ENCODE measurements at places on chromosomes 1 and 21.

DNA sequence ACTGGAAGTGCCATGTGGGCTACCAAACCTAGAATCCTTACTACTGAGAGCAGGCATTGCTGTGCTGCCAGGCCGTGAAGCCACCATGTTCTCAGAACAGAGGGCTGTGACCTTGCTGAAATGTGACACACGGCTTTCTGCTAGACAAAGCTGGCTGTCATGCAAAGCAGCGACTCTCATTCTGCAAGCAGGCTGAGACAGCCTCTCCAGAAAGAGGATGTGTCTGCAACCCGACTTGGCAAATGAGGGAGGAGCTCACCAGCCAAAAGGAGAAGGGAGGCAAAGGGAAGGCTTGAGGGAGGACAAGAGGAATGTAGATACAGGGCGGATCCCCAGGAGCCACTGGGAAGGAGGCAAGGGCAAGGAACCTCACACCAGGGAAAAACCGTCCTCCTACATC is 85.7 kb upstream of the KRTAP19-8 start:
- peaks cover 94% of the 10 kb centered on the region for H3K36me3 ChIP-seq
- no peak for DNase-seq
- H3K27ac ChIP-seq = no peak overlapping the region
- H3K27me3 ChIP-seq = no peaks in the 10 kb centered on the region

DNA sequence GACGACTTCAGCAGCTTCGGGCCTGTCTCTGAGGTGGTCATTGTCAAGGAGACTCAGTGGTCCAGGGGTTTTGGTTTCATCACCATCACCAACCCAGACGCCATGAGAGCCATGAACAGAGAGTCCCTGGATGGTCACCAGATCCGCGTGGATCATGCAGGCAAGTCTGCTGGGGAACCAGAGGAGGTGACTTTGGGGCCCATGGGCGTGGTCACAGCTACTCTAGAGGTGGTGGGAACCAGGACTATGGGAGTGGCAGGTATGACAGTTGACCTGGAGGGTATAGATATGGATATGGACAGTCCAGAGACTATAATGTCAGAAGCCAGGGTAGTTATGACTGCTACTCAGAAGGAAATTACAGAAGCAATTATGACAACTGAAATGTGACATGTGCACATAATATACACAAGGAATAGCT is 19.3 kb upstream of the METTL13 start:
- DNase-seq = no peak
- no peaks in the 10 kb centered on the region for H3K4me1 ChIP-seq
- no peak overlapping the region for H3K4me3 ChIP-seq
- no peaks in the 10 kb centered on the region for H3K36me3 ChIP-seq
- H3K27me3 ChIP-seq = peaks cover 15% of the 10 kb centered on the region
- no peak overlapping the region for H3K27ac ChIP-seq

- H3K27me3 ChIP-seq = peaks cover 2% of the 10 kb centered on the region
- no peak overlapping the region for H3K4me3 ChIP-seq
- H3K27ac ChIP-seq = no peak overlapping the region
- H3K4me1 ChIP-seq = no peaks in the 10 kb centered on the region
- DNase-seq = no peak
Observed at GRCh38 chr1:24263211-24263610, 55.9 kb upstream of the GRHL3 start.

DNA sequence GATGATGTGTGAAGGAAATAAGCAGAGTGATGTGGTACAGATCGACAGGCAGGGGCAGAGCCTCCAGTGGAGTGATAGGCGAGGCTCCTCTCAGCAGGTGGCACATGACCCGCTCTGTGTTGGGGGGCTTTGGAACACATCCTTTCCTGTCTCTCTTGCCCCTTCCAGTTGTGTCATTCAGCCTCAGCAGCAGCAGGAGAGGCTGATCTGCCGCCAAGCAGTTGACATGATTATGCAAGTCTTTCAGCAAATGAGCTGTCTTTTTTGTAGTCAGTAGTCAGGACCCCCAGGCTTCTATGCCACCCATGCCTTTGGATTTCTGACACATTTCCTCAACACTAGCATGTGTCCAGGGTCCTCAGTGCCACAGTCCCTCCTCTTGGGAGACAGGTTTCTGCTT is 307.1 kb upstream of the C1orf174 start:
- no peak overlapping the region for H3K4me3 ChIP-seq
- no peaks in the 10 kb centered on the region for H3K36me3 ChIP-seq
- H3K27me3 ChIP-seq = no peaks in the 10 kb centered on the region
- H3K27ac ChIP-seq = no peak overlapping the region
- DNase-seq = no peak

- H3K27me3 ChIP-seq = no peaks in the 10 kb centered on the region
- no peaks in the 10 kb centered on the region for H3K36me3 ChIP-seq
Observed at GRCh38 chr1:60763741-60764140, 318.6 kb upstream of the NFIA start.

- peaks cover 20% of the 10 kb centered on the region for H3K4me1 ChIP-seq
- H3K4me3 ChIP-seq = peak overlapping the region; percentile 48
- peak overlapping the region; percentile 89 for H3K27ac ChIP-seq
- H3K27me3 ChIP-seq = no peaks in the 10 kb centered on the region
Observed at GRCh38 chr1:1407636-1408318, 684 bp upstream of the MRPL20 start.

DNA sequence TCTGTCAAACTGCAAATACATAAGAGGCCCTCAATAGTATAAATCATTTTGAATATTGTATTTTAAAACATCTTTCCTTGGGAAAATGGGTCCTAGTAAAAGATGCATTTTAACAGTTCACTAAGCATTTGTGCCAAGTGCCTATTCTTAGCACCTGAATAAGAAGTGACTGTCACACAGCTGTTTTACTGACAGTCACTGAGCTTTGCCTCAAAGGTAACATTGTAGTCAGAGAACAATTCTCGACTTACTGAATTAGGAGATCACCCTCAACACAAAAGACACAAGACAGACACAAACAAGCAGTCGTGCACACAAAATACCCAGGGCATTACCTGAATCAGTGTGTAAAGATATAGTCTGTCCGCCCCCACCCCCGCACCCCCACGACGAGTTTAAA is 408 bp downstream of the ESRRG start:
- no peak for DNase-seq
- H3K27me3 ChIP-seq = peaks cover 2% of the 10 kb centered on the region
- H3K4me1 ChIP-seq = no peaks in the 10 kb centered on the region
- no peaks in the 10 kb centered on the region for H3K36me3 ChIP-seq
- no peak overlapping the region for H3K4me3 ChIP-seq

- H3K4me1 ChIP-seq = peaks cover 10% of the 10 kb centered on the region
- H3K27me3 ChIP-seq = peaks cover 11% of the 10 kb centered on the region
- no peak within 1 kb of the TSS for H3K4me3 ChIP-seq
- no peak within 1 kb of the TSS for H3K27ac ChIP-seq
- no peak for DNase-seq
- H3K36me3 ChIP-seq = no peaks in the 10 kb centered on the region
Observed at GRCh38 chr1:32900956-32901822, at the start of gene TMEM54. TMEM54 (minus strand) TSS chr1:32901389; CDS start chr1:32901238, 151 bp downstream.

GRCh38 chr1:3653286-3653618 is 936 bp downstream of the TP73 start:
- H3K27me3 ChIP-seq = peaks cover 4% of the 10 kb centered on the region
- peaks cover 38% of the 10 kb centered on the region for H3K4me1 ChIP-seq
- no peak for DNase-seq
- H3K36me3 ChIP-seq = no peaks in the 10 kb centered on the region
- no peak overlapping the region for H3K27ac ChIP-seq

- no peaks in the 10 kb centered on the region for H3K36me3 ChIP-seq
- peaks cover 2% of the 10 kb centered on the region for H3K4me1 ChIP-seq
- H3K4me3 ChIP-seq = no peak overlapping the region
Observed at GRCh38 chr1:228075801-228076271, 6.7 kb upstream of the ARF1 start.
